NCI-H1417 (cell line): ENCODE measurements at places on chromosomes 1 and 21.

- no peak for DNase-seq
Measured at GRCh38 chr1:61332196-61332753, 249.9 kb downstream of the NFIA start.

GRCh38 chr21:25501462-25501861 is 105.8 kb downstream of the MRPL39 start:
- no peak for DNase-seq

GRCh38 chr1:186670297-186671135 is 9.7 kb downstream of the PTGS2 start:
- no peak for DNase-seq

GRCh38 chr1:30947212-30947611 is 38.7 kb upstream of the SDC3 start:
- DNase-seq: no peak

GRCh38 chr21:17462276-17462981 is 50.4 kb upstream of the CXADR start:
- DNase-seq: no peak

- no peak for DNase-seq
Measured at GRCh38 chr1:243950166-243950565, 100.1 kb upstream of the AKT3 start.

- no peak for DNase-seq
Measured at GRCh38 chr1:209107535-209107934, 476.0 kb upstream of the CAMK1G start.

GRCh38 chr1:53277326-53277725 is 39.0 kb upstream of the MAGOH start:
- no peak for DNase-seq

- no peak for DNase-seq
Measured at GRCh38 chr1:241716915-241717656, 65.0 kb downstream of the WDR64 start.

DNA sequence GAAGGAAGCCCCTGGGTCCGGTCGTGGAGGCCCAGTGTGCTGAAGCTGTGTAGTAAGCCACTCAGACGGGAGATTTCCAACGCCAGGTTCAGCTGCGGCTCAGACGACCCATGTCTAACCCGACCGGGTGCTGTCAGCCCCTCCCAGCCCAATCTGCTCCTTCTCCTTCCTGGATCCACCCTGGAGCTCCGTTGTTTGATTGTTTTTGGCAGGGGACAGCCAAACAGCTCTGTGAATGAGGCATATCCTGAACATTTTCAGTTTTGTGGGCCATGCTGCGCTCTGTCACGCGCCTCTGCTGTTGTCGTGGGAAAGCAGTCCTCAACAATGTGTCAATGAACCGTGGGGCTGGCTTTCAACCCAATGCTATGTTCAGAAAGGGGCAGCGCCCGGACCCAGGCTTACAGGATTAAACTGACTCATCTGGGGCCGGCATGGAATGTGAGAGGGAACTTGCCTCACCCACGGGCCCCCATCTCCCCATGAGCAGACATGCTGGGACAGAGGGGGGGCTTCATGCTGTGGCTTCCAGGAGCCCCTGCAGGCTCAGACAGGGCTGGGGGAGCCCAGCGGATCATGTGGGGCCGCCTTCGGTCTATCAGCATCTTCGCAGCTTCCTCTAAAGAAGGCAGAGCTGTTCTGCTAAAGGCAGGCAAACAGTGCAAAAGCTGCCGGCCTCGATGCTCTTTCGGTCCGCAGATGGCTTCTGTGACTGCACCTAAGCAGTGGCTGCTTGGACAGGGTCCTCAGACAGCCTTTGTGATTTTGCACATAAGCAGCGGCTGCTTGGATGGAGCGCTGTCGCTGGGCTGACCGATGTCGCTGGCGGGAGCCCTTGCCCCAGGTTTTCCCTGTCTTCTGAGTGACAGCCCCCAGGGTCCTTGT is 101.7 kb downstream of the RIPK4 start:
- DNase-seq: no peak

DNA sequence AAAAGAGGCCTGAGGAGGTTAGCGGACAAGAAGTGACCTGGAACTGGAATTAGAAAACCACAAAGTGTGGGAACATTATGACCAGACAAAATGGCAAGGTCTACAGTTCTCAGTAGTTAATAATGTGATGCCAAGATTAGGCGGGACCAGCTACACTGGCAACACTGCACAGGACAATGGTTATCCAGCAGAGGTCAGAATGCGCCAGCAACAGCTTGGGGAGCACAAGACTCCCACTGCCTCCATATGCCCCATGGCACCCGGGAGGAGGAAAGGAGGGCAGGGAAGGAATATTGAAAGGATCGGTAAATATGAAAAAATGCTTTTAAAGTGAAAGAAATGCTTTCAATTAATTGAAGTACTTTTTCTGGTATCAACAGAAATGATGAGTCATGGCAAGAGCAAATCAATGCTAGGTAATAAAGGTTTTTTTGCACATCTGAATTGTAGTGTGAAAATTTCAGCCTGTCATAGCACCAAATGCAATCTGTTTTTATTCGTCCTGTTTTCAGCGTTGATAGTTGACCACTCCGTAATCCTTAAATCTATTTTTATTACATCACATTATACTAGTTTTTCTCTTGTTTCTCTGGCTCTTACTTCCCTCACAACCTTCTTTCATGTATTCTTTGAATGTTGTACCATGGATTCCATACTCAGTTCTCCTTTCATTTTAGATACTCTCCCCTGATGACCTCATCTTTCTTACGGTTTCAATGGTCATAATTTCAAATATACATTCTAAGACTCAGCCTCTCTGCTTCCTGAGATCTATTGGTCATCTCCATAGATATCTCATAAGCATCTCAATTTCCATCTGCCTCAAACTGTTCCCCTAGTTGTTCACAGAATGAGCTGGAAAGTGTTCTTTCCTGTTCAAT is 30.7 kb downstream of the VCAM1 start:
- no peak for DNase-seq

DNA sequence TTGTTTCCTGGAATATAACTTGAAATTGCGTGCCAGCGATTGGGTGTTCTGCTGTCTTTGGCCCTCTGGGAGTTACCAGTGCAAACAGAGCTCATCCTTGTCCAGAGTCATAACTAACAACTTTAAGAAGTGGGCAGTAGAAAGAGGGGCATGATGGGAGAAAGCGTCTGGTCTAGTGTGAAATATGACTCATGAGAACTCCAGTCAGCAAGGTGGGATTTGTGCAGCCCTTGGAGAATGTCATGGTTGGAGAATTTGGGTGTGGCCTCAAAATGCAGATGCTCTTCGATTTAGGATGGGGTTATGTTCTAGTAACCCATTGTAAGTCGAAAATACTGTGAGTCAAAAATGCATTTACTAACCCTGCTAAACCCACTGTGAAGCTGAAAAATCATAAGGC is 12.9 kb downstream of the ATP1B1 start:
- DNase-seq: no peak

DNA sequence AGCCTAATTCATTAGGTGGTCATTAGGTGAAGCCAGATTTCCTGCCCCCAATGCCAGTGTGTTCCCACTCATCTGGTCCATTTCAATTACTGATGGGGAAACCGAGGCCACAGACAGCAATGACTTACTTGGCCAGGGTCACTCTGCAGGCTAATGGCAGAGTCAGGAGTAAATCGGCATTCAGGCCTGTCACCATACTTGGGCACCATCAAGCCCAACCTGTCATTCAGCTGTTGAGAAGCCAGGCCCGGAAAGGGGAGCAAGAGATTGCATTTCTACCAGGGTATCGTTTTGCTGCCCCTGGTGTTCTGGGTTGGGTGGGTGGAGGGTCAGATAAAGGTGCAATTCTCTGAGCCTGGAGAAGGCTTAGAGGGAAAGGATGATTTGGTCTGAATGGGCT is 8.0 kb upstream of the TMEM61 start:
- DNase-seq: no peak

- DNase-seq: peak; percentile 48
Measured at GRCh38 chr1:156499842-156500542, 583 bp downstream of the MEF2D start.

- peak; percentile 11 for DNase-seq
Measured at GRCh38 chr1:113983391-113983790, 4.1 kb downstream of the OLFML3 start.

- DNase-seq: no peak
Measured at GRCh38 chr1:108892356-108893140, 15.8 kb downstream of the GPSM2 start.

DNA sequence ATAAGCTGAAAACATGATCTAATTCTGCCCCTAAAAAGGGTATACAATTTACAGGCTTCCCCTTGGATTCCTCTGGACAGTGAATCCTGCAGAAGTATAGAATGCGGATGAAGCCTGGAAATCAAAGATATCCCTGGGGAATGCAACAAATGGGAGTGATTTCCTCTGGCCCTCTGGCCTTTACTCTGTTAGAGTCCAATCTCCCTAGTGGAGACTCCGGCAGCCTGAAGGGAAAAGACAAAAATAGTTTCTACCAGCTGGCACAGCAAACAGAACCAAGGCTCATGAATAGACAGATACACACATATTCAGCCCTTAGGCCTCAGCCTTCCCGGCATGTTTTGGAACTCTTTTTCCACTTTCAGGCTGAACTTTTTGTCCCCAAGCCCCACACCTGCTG is 3.9 kb upstream of the LRRC52 start:
- DNase-seq: no peak

- no peak for DNase-seq
Measured at GRCh38 chr1:9721606-9722377, 70.3 kb downstream of the PIK3CD start.

DNA sequence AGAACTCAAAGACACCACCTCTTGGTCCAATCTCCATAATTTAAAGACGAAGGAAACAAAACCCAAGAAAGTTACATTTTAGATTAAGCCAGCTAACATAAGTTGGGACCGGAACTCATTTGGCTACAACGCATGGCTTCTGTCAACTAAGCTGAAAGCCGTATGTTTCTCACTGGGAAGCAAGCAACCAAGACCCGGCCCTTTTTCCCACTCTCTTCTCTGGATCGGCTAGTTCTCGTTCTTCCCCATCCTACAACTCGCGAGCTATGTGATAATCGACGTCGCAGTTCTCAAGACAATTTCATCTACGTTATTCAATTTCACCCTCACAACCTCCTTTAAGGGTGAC is 601 bp downstream of the CCT8 start:
- no peak for DNase-seq

- peak; percentile 12 for DNase-seq
Measured at GRCh38 chr1:31447210-31447609, 34.2 kb downstream of the SERINC2 start.

- no peak for DNase-seq
Measured at GRCh38 chr1:193367863-193368262, 181.4 kb upstream of the B3GALT2 start.

DNA sequence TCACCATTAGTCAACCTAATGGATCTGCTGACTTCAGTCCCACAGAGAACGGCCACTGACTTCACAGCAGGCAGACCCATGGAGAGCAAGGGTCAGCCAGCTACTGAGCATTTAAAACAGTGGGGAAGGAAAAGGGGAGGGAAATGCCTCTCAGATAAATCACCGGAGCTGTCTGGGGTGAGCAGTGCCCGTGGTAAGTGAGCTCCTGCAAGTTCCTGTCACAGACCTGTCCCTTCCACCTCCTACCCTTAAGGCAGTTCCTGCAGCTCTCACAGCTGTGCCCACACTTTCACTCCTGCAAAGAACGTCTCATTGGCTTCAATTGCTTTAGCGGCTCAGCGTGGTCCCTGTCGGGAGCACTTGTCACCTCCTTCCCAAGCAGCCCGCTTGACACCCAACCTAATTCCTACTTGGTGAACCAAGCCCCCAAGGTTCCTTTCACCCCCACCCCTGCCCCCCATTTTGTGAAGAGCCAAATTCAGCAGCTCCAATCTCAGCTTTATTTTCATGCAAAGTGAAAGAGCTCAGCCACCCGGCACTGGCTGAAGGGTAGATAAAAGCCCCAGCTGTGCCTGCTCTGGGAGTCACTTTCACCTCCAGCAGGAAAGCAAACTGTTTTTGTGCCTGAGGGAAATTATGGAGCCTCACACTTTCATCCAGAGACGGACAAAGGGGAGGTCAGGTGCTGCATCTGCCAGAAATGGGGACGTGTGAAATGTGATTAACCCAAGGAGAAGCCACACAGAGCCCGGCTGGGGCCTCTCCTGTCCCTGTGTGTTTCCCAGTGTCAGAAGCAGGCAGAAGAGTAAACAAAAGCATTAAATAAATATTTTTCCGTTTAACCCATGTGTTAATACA is 306.2 kb downstream of the TTLL7 start:
- peak; percentile 91 for DNase-seq

DNA sequence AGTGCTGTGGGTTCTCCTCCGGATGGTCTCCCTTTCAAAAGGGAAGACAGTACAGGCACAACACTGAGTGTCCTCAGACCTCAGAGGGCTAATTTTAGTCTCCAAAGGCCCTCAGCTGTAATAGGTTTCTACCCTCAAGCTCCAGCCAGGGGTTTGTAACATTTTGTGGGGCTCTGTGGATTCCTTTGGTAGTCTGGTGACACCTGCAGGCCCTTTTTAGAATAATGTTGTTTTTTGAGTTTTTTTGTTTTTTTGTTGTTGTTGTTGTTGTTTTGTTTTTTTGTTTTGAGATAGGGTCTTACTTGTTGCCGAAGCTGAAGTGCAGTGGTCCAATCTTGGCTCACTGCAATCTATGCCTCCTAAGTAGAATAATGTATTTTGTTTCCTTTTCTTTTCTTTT is 15.0 kb upstream of the TMEM201 start:
- no peak for DNase-seq

- peak; percentile 48 for DNase-seq
Measured at GRCh38 chr1:33641104-33641830, 168.8 kb downstream of the ZSCAN20 start.

DNA sequence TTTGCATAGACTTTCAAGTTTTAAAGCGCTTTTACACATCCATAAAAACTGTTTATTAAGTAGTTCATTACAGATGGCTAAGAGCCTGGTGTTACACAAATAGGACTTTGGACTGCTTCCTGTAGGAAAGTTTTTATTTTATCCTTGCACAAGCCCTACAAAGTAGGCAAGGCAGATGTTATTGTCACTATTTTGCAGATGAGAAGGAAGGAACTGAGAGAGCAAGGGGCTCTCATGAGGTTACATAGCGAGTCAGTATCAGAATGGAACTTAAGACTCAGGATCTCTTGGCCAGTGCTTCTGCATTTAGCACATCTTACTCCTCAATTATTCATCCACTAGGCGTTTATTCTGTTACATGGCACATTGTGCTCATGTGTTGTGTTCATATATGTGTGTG is 2.6 kb upstream of the MAPKAPK2 start:
- DNase-seq: peak; percentile 14

GRCh38 chr1:113579256-113580018 is 179.8 kb downstream of the PHTF1 start:
- DNase-seq: peak; percentile 3

DNA sequence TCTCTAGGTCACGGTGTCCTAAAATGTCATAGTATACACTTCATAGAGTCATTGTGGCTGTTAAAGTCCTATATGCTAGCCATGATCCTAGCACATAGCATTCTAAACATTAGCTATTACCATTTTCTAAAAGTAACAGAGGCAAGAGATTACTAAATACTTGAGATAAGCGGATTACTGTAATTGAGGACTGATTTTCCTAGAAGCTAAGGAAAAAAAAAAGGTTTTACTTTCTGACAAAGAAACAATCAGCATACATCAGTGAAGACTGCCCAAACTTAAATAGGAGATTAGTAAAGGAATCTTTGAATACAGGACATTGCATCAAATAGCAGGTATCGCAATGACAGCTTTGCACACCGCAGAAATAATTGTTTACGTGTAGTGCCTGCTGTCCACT is 91.3 kb upstream of the HNRNPU start:
- DNase-seq: no peak

- no peak for DNase-seq
Measured at GRCh38 chr1:221850470-221851187, 108.7 kb upstream of the DUSP10 start.

- no peak for DNase-seq
Measured at GRCh38 chr21:41319273-41319672, 2.7 kb downstream of the FAM3B start.
